ENCODE measurements at places on chromosomes 3 and 15. TPM values are rescaled to one million over a fixed set of nuclear protein-coding genes. Genes with fewer than 3 reads are reported as not detected.

DNA sequence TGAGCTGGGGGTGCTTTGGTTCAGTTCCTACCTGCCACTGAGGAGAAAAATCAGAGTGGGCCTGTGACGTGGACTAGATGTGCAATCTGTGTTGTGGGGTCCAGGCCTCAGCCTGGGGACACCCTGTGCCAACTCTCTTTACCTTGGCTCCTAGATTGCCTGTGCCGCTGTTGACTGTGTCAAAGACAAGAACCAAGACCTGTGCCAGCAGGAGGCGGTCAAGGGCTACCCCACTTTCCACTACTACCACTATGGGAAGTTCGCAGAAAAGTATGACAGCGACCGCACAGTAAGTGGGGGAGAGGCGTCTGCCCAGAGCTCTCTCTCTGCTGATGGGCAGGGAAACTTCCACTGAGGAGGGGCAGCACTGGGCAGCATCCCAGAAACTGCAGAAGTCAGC, 40.6 kb upstream of the SEC22A start:
- H3K4me1 ChIP-seq, result no peaks in the 10 kb centered on the region
- DNase-seq, result peak; percentile 16
- no peak overlapping the region for H3K4me3 ChIP-seq
- peaks cover 16% of the 10 kb centered on the region for H3K36me3 ChIP-seq
- H3K27ac ChIP-seq, result no peak overlapping the region

- no peak overlapping the region for H3K27ac ChIP-seq
- no peaks in the 10 kb centered on the region for H3K36me3 ChIP-seq
- peaks cover 11% of the 10 kb centered on the region for H3K4me1 ChIP-seq
- H3K4me3 ChIP-seq, result no peak overlapping the region
These were observed 1.7 kb downstream of the MLF1 start for GRCh38 chr3:158572766-158573060.

DNA sequence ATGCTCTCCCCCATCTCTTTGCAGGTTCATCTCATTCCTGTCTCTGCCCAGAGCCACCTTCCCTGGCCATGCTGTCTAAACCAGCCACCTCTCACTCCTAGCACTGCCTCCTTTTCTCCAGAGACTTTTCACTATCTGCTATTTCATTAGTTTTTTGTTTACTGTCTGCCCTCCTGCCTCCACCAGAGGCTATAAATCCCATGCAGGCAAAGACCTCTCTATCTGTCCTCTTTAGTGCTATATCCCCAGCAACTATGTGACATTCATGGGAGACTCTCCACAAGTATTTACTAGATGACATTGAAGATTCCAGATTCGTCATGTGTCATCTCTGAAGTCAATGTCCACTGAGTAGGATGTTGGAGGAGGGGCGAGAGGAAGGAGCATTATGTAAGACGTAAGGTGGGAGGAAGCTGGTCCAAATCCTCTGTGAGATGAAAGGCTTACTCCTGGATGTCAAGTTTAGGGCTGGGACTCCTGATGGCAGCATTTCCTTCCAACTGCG, 3.4 kb upstream of the FAM43A start:
- DNase-seq, result no peak
- H3K27ac ChIP-seq, result no peak overlapping the region
- no peak overlapping the region for H3K4me3 ChIP-seq
- H3K36me3 ChIP-seq, result no peaks in the 10 kb centered on the region
- peaks cover 38% of the 10 kb centered on the region for H3K4me1 ChIP-seq

DNA sequence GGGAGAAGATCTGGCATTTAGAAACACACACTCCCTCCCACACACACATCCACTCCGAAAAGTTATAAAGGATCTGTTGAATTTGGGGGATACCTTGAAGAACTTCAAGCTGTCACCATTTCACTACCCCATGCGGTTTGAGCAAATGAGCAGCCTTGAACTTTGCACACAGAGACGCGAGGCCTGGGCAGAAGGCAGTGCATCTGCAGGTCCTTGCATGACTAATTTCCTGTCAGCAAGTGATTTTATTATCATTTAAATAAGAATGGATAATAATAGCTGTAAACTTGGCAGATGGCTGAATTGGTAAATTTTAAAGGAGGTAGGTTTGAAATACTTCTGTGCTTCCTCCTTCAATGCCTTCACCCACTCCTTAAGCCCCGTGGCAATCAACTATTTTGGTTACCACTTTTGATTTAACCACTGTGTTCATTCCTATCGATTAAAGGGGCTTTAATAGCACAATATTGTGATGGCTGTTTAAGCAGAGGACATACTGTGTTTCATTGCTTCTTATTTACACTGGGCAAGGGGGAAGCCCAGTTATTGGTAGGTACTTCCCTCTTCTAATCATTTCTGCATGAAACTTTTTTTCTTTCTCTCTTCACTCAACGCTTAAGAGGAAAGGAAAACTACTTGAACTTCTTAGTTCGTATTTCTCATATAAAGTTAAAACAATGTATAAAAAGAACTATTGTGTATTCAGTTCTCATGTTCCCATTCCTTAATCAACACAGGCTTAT, 108.1 kb downstream of the ROBO2 start:
- no peaks in the 10 kb centered on the region for H3K36me3 ChIP-seq
- no peak overlapping the region for H3K27ac ChIP-seq
- H3K27me3 ChIP-seq, result no peaks in the 10 kb centered on the region
- DNase-seq, result no peak

DNA sequence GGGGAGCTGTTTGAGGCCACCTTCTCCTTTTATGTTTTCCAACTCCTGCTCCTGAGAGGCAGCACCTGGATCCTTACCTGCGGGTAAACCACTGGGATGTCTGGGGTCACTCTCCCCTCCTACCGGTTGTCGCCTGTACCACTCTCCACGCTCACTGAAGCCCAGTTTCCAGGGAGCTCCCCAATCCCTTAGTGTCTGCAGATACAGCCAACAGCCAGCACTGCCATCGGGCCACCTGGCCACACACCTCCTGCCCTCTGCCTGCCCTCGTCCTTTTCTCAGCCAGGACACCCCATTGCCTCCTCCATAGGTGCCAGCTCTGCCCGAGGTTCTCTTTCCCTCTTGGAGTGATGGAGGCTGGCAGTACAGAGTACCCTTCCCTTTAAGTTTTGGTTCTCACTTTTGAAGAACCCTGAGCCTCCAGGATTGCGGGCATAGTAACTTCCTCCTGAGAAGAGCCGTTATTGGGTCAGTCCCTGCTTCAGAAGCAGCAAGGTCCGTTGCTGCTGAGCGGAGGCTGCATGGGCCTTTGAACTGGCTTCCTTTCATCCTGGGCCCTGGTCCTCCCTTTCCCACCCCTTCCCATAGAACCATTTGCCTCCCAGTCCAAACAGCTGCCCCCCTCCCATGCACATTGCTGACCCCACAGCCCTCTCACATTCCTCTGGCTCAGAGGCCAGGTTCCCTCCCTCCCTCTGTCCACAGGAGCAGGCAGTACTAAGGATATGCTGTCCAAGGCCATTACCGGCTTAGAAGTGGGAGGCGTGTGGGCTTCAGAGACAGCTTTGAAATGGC, 30.9 kb downstream of the ARNT2 start:
- no peak overlapping the region for H3K27ac ChIP-seq
- no peaks in the 10 kb centered on the region for H3K36me3 ChIP-seq
- H3K4me1 ChIP-seq, result no peaks in the 10 kb centered on the region
- H3K27me3 ChIP-seq, result no peaks in the 10 kb centered on the region

GRCh38 chr3:152056481-152056880, 183.0 kb downstream of the SUCNR1 start:
- H3K4me3 ChIP-seq, result no peak overlapping the region
- peaks cover 10% of the 10 kb centered on the region for H3K27me3 ChIP-seq
- no peak overlapping the region for H3K27ac ChIP-seq
- H3K4me1 ChIP-seq, result no peaks in the 10 kb centered on the region
- DNase-seq, result no peak

TEX55 gene
- total RNA-seq, result not detected

CCDC39 gene
- total RNA-seq, result not detected

- DNase-seq, result no peak
- H3K4me1 ChIP-seq, result no peaks in the 10 kb centered on the region
- H3K4me3 ChIP-seq, result no peak overlapping the region
These were observed 361.9 kb upstream of the TRIM42 start for GRCh38 chr3:140315955-140316354.
